IMR-90 (cell line): ENCODE measurements at places on chromosomes 12 and 14. TPM values are rescaled to one million over a fixed set of nuclear protein-coding genes. Genes with fewer than 3 reads are reported as not detected.

The MBIP gene
- polyA plus RNA-seq: 16.5 and 17.4 TPM in 2 replicates

The KRT79 gene
- 0.09 and 0.24 TPM in 2 replicates for polyA plus RNA-seq

The CCDC77 gene
- polyA plus RNA-seq: 7.2 TPM in 2 replicates

The GPR68 gene
- 0.94 and 1.0 TPM in 2 replicates for polyA plus RNA-seq

The IL26 gene
- polyA plus RNA-seq: not detected in 2 replicates

The PDZRN4 gene
- polyA plus RNA-seq: not detected in 2 replicates

The PLD4 gene
- 0.05 and 0.07 TPM in 2 replicates for polyA plus RNA-seq

The PPP1R36 gene
- 0.15 and 0.19 TPM in 2 replicates for polyA plus RNA-seq

The DUSP16 gene
- 4.2 and 4.7 TPM in 2 replicates for polyA plus RNA-seq

The TTC8 gene
- 75.9 and 84.2 TPM in 2 replicates for polyA plus RNA-seq

GRCh38 chr12:124928912-124929530, 14.6 kb upstream of the UBC start:
- peaks cover 9% of the 10 kb centered on the region for H3K4me1 ChIP-seq
- no peaks in the 10 kb centered on the region for H3K27me3 ChIP-seq
- H3K4me3 ChIP-seq: no peak overlapping the region
- no peak for DNase-seq

GRCh38 chr12:52221912-52222457, 11.1 kb upstream of the KRT7 start:
- H3K4me1 ChIP-seq: peaks cover 9% of the 10 kb centered on the region; the same call in 1 of the 2 replicates
- H3K4me3 ChIP-seq: no peak overlapping the region
- no peak overlapping the region for H3K27ac ChIP-seq
- H3K36me3 ChIP-seq: no peaks in the 10 kb centered on the region
- DNase-seq: peak; percentile 25

DNA sequence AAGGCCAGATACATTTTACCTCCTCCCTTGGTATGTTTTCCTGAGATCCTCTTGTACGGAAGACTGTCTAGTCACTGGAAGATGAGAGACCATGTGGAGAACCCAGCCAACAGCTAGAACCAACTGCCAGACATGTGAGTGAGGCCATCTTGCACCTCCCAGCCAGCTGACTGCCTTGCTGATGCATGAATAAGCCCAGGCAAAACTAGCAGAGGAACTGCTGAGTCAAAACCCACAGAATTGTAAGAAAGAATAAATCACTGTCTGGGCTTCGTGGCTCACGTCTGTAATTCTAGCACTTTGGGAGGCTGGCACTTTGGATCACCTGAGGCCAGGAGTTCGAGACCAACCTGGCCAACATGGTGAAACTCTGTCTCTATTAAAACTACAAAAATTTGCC, 160.0 kb downstream of the TPH2 start:
- H3K27ac ChIP-seq: no peak overlapping the region
- no peaks in the 10 kb centered on the region for H3K4me1 ChIP-seq
- H3K36me3 ChIP-seq: no peaks in the 10 kb centered on the region
- peak; percentile 2 for DNase-seq
- H3K4me3 ChIP-seq: no peak overlapping the region

DNA sequence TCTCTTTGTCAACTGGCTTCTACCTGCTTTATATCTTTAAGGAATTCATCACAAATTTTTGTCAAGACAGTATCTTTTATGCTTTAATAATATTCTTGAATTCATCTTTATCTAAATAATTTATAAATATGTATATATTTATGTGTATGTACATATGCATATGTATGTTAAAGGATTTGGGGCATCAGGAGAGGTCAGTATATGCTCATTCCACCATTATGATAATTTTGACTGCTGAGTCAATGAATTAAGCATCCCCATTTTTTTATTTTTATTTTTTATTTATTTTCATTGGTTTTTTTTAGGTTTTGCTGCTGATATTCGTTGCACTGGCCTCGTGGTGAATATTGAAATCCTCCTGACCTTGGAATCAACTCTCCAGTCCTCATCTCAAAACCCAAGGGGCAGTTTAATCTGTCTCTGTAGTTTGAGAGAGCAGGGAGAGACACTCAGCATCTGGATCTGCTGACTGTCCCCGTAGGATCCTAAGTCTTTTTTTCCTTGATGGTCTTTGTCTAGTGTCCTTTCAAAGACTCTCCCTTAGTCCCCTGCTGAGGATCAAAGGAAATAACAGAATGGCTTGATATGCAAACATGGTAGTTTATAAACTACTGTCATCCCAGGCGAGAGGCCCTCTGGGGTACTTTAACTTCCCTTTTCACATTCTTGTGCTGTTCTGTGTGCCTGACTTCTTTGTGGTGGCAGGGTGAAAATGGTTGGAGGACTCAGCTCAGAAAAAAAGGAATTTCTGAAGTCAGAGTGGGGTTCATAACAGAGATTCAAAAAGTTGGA, 218.7 kb downstream of the DIO2 start:
- H3K4me1 ChIP-seq: no peaks in the 10 kb centered on the region
- DNase-seq: no peak
- no peaks in the 10 kb centered on the region for H3K36me3 ChIP-seq
- H3K4me3 ChIP-seq: no peak overlapping the region
- H3K27me3 ChIP-seq: no peaks in the 10 kb centered on the region
- H3K27ac ChIP-seq: no peak overlapping the region

DNA sequence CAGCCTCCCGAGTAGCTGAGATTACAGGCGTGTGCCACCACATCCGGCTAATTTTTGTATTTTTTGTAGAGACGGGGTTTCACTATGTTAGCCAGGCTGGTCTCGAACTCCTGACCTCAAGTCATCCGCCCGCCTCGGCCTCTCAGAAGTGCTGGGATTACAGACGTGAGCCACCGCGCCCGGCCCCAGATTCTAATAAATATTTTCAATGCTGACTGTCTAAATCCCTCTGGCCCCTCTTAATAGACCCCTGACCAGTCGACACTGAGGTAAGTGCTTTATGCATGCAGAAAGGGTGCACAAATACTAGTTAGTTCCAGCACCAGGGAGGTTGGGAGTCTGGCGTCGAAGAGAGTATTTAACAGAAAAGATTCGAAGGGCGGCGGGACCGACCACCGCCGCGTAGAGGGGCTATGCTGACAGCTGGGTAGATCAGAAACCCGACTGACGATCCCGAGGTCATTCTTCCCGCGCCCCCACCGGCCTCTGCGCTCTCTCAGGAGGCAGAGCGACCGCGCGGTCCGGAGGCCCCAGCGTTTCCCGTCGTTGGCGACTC, 1.1 kb upstream of the SPATS2 start:
- H3K27me3 ChIP-seq: no peaks in the 10 kb centered on the region
- peaks cover 6% of the 10 kb centered on the region; the same call in 1 of the 2 replicates for H3K4me1 ChIP-seq
- no peak for DNase-seq
- peak overlapping the region; percentile 91 for H3K27ac ChIP-seq
- H3K36me3 ChIP-seq: no peaks in the 10 kb centered on the region; the same call in 1 of the 2 replicates

- H3K36me3 ChIP-seq: no peaks in the 10 kb centered on the region
- H3K4me3 ChIP-seq: no peak overlapping the region
- no peaks in the 10 kb centered on the region for H3K27me3 ChIP-seq
These were observed 1454.6 kb downstream of the AACS start for GRCh38 chr12:126519833-126520232.

DNA sequence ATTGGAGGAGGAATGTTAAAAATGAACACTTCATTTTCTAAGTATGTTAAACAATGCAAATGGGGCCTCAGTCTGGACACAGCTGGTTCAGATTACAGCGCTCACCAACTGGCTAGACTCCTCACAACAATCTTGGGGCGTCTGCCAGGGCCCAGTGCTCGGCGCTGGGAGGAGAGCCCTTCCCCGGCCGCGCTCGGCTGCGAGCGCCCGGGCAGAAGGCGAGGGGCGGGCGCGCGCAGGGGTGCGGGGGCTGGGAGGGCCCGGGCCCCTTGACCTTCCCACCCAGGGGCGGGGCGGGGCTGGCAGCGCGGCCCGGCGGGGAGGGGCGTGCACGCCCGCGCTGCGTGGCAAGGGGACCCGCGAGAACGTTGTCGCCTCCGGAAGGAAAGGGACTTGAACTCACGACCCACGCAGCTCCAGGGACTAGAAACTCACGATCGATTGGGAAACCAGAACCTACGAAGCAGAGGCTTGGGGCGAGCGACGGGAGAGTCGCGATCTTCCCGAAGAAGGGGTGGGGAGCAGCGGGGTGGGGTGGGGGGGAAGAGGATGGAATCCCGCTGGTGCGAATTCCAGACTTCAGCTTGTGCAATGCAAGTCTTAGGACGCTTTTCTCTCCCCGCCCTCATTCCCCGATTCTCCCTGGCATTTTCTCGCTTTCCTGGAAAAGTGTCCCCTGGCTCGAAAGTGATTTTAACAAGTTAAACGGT, at the start of gene FBLN5:
Gene FBLN5 (minus strand): TSS at position 220 of the 710 bp plus-strand sequence. CDS start 465 bp downstream, outside the sequence.
- H3K27me3 ChIP-seq: no peaks in the 10 kb centered on the region
- DNase-seq: peak; percentile 88
- H3K27ac ChIP-seq: peak within 1 kb of the TSS; percentile 91
- H3K36me3 ChIP-seq: peaks cover 2% of the 10 kb centered on the region; the same call in 1 of the 2 replicates

- H3K36me3 ChIP-seq: peaks cover 19% of the 10 kb centered on the region
- no peaks in the 10 kb centered on the region for H3K4me1 ChIP-seq
- H3K27me3 ChIP-seq: no peaks in the 10 kb centered on the region
These were observed 15.7 kb upstream of the AMN start for GRCh38 chr14:102906616-102907302.

GRCh38 chr14:69471436-69471835, 13.1 kb upstream of the PLEKHD1 start:
- H3K4me1 ChIP-seq: no peaks in the 10 kb centered on the region; the same call in 1 of the 2 replicates
- H3K27ac ChIP-seq: no peak overlapping the region
- DNase-seq: no peak
- no peak overlapping the region for H3K4me3 ChIP-seq
- peaks cover 14% of the 10 kb centered on the region for H3K27me3 ChIP-seq

DNA sequence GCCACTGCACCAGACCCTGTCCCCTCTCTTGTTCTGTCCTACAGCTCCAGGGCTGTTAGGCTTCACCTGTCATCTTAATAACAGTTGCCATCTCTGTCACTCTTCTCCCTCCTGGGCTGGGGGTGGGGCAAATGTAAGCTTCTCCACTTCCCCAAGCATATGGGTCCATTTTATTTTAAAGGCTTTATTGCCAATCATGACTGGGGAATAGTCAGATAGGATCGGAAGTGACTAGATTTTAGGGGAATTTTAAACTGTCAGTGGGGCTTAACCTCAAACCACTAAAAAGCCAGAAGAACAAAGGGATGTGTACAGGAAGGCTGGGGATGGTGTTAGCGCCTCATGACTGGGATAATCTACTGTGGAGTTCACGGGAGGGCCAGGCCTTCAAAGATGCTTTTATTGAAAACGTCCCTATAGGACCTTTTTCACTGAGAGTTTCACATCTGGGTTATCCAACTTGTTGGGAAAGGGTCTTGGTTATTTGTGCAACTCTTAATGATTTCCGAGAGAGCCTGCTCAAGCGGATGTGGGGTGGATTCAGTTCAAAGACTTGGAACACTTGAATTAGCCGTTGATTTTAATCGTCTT, 41.6 kb downstream of the CHST11 start:
- H3K4me3 ChIP-seq: no peak overlapping the region
- no peak for DNase-seq
- H3K36me3 ChIP-seq: no peaks in the 10 kb centered on the region
- H3K27ac ChIP-seq: no peak overlapping the region

DNA sequence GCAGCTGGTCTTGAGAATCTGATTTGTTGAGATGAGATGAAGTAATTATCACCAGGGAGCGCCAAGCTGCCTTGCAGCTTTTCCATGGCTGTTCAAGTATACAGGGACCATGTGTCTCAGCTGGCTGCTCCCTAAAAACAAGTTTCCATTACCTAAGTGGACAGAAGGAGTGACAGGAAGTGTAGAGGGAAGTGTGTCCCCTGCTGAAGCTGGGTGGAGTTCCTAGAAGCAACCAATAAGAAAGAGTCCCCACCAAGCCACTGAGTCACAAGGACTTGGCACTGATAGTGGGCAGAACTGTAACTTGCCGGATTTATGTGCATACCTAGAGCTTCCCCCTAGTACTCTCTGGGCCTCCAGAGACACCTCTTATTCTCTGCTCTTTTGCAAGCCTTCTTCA, 1.5 kb upstream of the GPX2 start:
- H3K27me3 ChIP-seq: no peaks in the 10 kb centered on the region
- no peaks in the 10 kb centered on the region for H3K4me1 ChIP-seq
- no peak overlapping the region for H3K4me3 ChIP-seq
- DNase-seq: no peak
- peaks cover 21% of the 10 kb centered on the region for H3K36me3 ChIP-seq
- H3K27ac ChIP-seq: no peak overlapping the region

GRCh38 chr14:66056268-66056907, 429.8 kb upstream of the CCDC196 start:
- H3K4me3 ChIP-seq: no peak overlapping the region
- H3K4me1 ChIP-seq: no peaks in the 10 kb centered on the region
- no peaks in the 10 kb centered on the region for H3K36me3 ChIP-seq
- DNase-seq: no peak
- no peak overlapping the region for H3K27ac ChIP-seq
- no peaks in the 10 kb centered on the region for H3K27me3 ChIP-seq
